ENCODE measurements at places on chromosomes 12 and 14. TPM values are rescaled to one million over a fixed set of nuclear protein-coding genes. Genes with fewer than 3 reads are reported as not detected.

DNA sequence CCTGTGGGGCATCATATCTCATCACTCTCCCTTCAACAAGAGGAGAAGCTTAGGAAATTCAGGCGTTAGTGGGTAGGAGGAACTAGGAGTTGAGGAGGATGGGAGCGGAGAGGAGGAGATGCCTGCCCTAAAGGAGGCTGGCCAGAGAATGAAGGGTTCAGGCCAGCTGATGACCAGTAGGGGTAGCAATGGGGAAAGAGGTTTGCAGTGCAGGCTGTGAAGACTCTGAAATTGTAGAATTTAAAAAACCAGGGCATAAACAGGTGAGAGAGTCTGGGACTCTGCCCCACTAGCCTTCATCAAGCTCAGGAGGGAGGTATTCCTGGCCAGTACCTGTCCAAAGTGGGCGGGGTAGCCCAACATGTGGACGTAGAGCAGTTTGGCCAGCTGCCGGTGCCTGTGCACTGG is 809 bp downstream of the AP1G2 start:
- no peak for DNase-seq

Gene TESPA1
- total RNA-seq, result not detected

Gene A2ML1
- total RNA-seq, result 1.2 TPM

DNA sequence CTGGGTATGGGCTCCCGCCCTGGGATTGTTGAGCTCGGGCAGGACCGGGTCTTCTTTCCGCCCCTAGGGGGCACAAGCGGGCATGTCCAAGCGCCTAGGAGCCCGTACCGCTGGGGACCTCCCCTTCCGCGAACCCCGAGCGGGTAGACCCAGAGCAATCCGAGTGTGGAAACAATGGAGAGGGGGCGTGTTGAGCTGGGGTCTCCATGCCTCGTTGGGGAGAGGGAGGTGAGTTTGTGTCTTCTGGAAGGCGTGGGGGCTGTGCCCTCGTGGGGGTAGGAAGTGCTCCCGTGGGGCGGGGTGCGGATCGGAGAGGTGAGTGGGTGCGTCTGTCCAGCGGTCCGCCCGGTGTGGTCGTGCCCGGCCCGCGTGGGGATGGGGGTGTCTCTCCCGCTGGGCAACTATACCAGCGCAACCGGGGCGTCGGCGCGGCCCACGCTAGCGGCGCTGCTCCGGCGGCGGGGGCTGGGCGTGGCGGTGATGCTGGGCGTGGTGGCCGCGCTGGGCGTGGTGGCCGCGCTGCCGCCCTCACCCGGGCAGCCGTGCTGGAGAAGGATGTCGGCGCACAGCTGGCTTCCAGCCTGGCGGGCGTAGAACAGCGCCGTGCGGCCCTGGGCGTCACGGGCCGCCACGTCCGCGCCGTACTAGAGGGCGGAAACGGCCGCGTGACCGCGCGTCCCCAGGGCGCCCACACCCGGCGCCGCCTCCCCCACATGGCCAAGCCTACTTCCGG is 12.2 kb downstream of the AGAP2 start:
- peak; percentile 22 for DNase-seq

- no peak for DNase-seq
Measured at GRCh38 chr14:22668417-22668816, 24.3 kb upstream of the OR6J1 start.
